ENCODE measurements at places on chromosomes 4 and X. TPM values are rescaled to one million over a fixed set of nuclear protein-coding genes. Genes with fewer than 3 reads are reported as not detected.

Gene RAB28
- 16.4 TPM for total RNA-seq

Gene TRPC5OS
- total RNA-seq: not detected

Gene IL13RA2
- 11.5 TPM for total RNA-seq

Gene PDZD4
- 1.5 TPM for total RNA-seq

Gene COX7B2
- not detected for total RNA-seq

Gene GPR34
- total RNA-seq: not detected

Gene USP17L28
- total RNA-seq: not detected

Gene SLC10A6
- not detected for total RNA-seq

Gene ATP6AP2
- 211 TPM for total RNA-seq

Gene TMEM154
- total RNA-seq: 17.2 TPM

Gene UBA6
- total RNA-seq: 61.9 TPM

Gene PRRG3
- not detected for total RNA-seq

Gene DKK2
- 8.2 TPM for total RNA-seq

Gene SLC2A9
- 0.25 TPM for total RNA-seq

Gene ASB5
- not detected for total RNA-seq

Gene ADH7
- not detected for total RNA-seq

Gene ANKRD50
- total RNA-seq: 16.4 TPM

Gene SYTL5
- not detected for total RNA-seq

Gene SOWAHB
- not detected for total RNA-seq

Gene BANK1
- not detected for total RNA-seq

Gene EDA2R
- 17.6 TPM for total RNA-seq

Gene ACE2
- total RNA-seq: not detected

Gene TASL
- total RNA-seq: not detected

Gene LANCL3
- not detected for total RNA-seq

Gene ALB
- total RNA-seq: not detected

Gene TREX2
- total RNA-seq: 0.76 TPM

Gene RADX
- total RNA-seq: 2.1 TPM

Gene CYLC1
- total RNA-seq: not detected

Gene PAGE4
- not detected for total RNA-seq

Gene SEC24D
- 166 TPM for total RNA-seq

Gene SLC6A14
- not detected for total RNA-seq

Gene ANTXR2
- total RNA-seq: 87.5 TPM

Gene MAGEB1
- not detected for total RNA-seq

Gene ATOH1
- not detected for total RNA-seq

Gene GAGE1
- total RNA-seq: not detected

Gene USP51
- total RNA-seq: 1.1 TPM

Gene CTSO
- 11.2 TPM for total RNA-seq

Gene MAGEA11
- not detected for total RNA-seq

Gene BEX5
- total RNA-seq: not detected

Gene SNCA
- total RNA-seq: not detected

Gene C4orf51
- not detected for total RNA-seq

Gene NWD2
- total RNA-seq: not detected

Gene NXF3
- total RNA-seq: 31.4 TPM

Gene ZFP92
- not detected for total RNA-seq

Gene CACNA1F
- not detected for total RNA-seq

Gene F8A3
- total RNA-seq: 0.32 TPM

Gene HSFX3
- total RNA-seq: not detected

Gene CXorf49
- total RNA-seq: not detected

Gene SSX4
- total RNA-seq: not detected

Gene ETDB
- total RNA-seq: not detected

Gene MAGEE1
- 1.1 TPM for total RNA-seq

Gene DCAF12L1
- not detected for total RNA-seq

Gene FRAS1
- total RNA-seq: 20.0 TPM

Gene EXOC1L
- total RNA-seq: not detected

Gene PCSK1N
- total RNA-seq: 3.1 TPM

Gene CORIN
- 0.63 TPM for total RNA-seq

Gene HTATSF1
- total RNA-seq: 58.8 TPM

Gene TRAPPC11
- 33.9 TPM for total RNA-seq

Gene KCNE5
- total RNA-seq: not detected

Gene ZCCHC12
- total RNA-seq: not detected

Measured in GM23248 (cell line).